Stimulated activated CD4-positive, alpha-beta T cell treated with anti-CD3 and anti-CD28 coated beads, Interleukin-1b, Interleukin-23, amount 100 ng/mL, for 24 hours (primary cell): ENCODE measurements at places on chromosomes 2 and 18.

GRCh38 chr2:69307579-69308064, 79.4 kb downstream of the GFPT1 start:
- DNase-seq, result no peak

GRCh38 chr2:14828968-14829367, 196.5 kb downstream of the LRATD1 start:
- DNase-seq, result no peak

DNA sequence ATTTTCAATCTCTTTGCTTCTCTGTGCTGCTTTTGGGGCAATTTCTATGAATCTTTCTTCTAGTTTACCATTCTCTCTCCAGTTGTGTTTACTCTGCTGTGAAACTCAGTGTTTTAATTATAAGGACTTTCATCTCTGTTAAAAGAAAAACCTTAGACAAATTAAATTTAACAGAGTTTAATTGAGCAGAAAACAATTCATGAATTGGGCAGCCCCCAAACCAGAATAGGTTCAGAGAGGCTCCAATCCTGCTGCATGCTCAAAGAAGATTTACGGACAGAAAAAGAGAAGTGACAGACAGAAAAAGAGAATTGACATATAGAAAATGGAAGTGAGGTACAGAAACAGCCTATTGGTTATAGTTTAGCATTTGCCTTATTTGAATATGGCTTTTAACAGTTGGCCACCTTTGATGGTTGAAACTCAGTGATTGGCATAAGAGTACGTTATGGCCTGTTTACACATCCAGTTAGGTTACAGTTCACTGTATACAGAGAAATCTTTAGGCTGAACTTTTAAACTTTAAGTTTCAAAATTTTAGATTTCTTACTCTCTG, 120.4 kb downstream of the RNF152 start:
- no peak for DNase-seq

DNA sequence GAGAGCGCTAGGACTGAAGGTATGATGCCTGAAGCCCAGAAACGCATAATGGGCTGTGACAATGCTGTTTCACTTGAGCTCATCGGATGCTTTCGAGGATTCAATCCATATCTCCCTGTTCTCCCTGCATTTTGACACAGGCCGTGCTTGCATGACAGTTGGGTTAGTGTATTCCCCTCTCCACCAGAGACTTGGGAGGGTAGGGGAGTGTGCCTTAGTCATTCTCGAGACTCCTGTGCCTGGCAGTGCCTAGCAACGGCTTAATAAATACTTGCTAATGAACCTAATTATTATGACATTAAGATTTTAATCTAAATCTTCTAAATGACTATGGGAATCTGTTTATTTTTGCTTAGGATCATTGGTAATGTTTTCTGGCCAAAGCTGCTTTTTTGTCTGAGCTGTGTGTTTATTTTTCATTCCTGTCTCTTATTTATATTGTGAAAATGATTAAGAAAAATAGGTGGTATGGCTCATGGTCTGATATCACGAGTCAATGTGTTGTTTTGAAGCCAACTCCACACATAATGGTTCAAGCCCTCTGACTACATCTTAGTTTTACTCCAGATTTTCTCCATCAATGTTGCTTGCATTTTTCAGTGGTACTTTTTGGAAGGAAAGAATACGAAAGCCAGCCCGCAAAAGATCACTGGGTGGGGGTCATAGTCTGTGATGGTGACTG, 61.3 kb downstream of the NEDD4L start:
- DNase-seq, result no peak

DNA sequence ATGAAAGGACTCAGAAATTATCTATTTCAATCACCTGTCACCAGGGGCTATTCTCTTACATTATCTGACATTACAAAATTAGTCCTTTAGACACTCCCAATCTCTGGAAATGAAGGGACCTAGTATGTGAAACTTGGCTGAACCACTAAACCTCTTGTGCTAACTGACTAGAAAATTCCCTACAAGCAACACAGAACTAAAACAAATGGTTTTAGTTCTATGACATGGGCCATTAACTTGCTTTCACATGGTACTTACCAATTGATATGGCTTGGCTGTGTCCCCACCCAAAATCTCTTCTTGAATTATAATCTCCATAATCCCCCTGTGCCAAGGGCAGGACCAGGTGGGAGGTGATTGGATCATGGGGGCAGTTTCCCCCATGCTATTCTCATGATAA, 16.6 kb downstream of the SERPINE2 start:
- no peak for DNase-seq

DNA sequence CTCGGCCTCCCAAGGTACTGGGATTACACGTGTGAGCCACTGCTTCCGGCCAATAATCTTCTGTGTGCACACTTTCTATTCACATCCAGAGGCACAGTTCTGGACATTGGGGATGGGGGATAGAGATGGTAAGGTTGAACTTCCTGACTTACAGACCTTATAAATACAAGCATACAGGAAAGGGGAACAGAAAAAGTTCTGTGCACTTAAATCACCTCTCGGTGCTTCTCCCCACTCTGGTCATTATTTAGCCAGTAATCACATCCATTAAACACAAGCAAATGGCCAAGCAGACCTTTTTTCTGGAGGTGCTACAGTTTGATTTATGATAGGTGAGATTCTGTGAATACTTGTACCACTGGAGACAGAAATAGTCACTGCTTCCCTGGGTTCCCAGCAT, 110.6 kb downstream of the CRIM1 start:
- no peak for DNase-seq

- no peak for DNase-seq
These were observed 65.4 kb upstream of the DSG1 start for GRCh38 chr18:31252522-31252921.

- DNase-seq, result no peak
These were observed 44.2 kb upstream of the HS6ST1 start for GRCh38 chr2:128362889-128363228.

DNA sequence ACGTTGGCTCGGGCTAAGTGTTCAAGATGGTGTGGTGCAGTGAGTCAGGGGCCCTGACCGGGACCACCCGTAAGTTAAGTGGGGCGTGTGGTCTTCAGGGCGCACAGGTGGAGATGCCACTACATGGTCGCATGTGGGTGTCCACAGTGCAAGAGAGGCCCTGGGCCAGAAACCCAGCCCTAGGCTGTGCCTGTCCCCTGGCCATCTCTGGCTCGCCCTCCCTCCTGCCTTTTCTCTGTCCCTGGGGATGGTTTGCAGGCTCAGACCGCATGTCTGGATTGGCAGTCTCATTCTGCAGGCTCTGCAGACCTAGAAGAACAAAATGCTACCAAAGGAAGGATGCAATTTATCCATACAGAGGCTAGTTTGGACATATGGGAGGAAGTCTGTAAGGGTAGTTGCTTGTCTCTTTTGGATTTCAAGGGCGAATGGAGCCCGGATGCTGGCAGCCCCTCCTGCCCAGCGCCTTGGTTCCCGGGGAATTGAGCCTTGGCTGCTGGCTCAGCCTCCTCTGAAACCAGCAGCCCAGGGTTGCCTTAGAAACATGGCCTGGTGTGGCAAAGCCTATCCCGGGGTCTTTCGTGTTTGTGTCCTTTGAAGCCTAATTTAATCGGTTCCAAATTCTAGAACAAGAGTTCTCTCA, 417.5 kb upstream of the HS6ST1 start:
- no peak for DNase-seq

DNA sequence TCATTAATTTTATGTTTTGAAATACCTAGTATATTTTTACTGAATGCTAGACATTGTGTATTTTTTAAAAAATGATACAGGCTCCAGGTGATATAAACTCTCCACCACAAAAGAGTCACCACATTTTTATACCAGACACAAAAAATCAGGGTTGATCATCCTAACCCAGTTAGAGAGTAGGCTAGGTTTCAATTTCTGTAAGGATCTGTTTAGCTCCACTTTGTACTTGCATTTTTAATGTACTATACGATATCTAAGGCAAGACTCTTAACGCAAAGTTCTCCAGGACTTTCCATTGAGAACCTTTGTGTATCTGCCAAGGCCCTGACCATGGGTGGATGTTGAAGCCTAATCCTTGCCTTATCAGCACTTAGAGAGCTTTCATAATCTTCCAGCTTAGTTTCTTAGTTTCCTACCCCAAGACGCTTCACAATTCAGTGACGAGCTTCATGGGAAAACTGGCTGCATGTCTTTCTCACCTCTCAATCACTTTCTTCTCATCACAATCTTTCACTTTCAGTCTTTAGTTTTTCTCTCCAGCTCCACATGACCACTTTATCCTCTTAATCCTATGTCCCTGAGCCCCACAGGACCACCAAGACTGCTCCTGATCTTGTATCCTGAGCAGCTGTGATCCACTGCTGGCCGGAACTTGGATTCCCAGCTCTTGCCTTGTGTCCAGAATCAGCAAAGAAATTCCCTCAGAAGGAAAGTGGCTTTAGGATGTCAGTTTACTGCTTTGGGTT, 635.8 kb downstream of the RNF144A start:
- DNase-seq, result no peak

- no peak for DNase-seq
These were observed 406.1 kb upstream of the NRP2 start for GRCh38 chr2:205276116-205276777.
